ENCODE measurements at places on chromosomes 2 and 18.

GRCh38 chr18:111306-112014 is 46.9 kb upstream of the USP14 start:
- DNase-seq, result no peak

- no peak for DNase-seq
Observed at GRCh38 chr2:216920937-216921456, 61.1 kb upstream of the TNP1 start.

DNA sequence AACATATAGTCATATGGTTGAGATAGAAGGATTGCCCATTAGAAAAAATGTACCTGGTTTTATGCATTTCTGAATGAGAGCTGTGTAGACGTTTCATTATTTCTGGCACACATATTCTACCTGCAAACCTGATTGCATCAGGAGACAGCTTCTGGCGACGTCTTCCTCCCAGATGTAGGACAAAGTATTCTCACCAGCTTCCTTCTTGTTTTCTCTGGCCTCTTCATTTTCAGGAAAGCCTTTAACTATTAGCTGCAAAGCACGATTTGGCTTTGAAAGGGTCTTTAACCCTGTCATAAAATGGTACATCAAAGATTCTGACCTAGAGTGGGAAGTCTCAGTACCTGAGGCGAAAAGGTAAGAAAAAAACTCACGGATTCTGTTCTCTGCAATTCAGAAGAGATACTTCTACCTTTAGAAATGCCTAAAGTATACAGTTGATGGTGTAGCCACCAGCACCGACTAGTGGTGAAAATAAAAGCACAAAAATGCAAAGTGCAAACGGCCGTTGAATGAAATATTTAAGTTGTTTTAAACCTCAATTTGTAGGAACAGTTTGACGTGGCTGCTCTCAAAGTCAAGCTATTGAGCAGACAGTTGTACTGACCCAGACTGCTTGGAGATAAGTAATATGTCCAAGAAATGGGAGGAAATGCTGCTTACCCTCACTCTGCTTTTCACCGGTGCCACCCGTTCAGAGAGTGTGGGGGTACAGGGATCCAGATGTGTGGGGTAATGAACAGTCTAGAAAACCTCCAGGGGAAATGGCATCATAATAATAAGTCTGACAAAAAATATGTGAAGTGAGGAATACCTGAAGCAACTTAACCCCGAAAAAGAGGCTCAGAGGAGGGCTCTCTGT is 20.2 kb downstream of the IL18RAP start:
- DNase-seq, result no peak

DNA sequence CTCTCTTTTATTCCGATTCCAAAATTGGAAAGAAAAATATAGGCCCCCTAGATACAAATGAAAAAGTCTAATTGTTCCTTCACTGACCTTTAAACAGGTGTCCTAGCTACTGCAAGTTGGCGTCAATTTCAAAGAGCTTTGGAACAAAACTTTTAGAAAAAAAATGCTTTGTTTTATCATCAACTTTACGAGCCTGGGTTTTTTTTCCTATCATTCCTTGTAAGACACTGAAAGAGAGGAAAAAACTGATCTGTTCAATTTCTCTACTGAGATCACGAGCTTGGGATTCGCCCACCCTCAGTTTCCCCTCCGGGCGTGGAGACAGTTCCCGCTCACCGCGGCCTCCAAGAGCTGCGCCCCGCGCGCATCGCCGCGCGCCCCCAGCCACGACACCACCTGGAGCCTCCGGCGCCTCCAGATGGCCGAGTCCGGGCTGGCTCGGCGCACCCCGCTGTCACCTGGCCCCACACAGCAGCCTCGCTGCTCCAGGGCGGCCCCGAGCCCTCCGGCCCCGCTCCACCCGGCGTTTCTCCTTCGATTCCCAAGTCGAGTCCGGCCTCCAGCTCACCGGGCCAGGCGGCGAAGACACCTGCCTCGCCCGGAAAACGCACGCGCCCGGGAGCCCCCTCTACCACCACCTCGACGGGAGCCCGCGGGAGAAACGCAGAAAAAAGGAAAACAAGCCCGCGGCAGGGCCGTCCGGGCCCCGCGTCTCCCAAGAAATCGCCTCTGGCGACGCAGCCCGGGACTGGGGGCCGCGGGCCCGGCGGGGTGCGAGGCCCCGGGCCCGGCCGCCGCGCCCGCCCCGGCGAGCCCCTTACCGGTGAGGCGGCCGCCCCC is 656 bp downstream of the TBC1D8 start:
- DNase-seq, result no peak
